ENCODE measurements at places on chromosomes 3 and 15. TPM values are rescaled to one million over a fixed set of nuclear protein-coding genes. Genes with fewer than 3 reads are reported as not detected.

GRCh38 chr3:186538779-186539178 lies 5.4 kb downstream of the CRYGS start:
- DNase-seq: no peak

GRCh38 chr15:98555173-98555515 lies 93.2 kb upstream of the IGF1R start:
- peak; percentile 12 for DNase-seq

ST3GAL6 gene
- 1.7 TPM for polyA plus RNA-seq

- peak; percentile 76 for DNase-seq
Measured at GRCh38 chr3:183745300-183746098, 47.9 kb downstream of the YEATS2 start.
